ENCODE measurements at places on chromosomes 2 and 18.

DNA sequence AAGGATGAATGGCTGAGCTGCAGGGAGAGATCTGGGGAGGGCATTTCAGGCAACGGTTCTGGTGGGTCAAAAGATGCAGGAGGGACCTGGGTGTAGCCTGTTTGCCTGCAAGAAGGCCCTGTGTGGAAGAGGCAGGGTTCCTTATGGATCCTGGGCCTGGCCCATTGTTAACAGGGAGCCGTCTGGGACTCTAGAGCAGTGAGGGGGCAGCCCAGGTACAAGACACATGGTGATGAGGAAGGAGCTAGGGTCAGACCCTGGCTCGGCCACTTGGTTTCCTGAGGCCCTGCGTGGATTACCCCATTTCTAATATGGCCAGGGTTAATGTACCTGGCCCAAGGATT is 124.9 kb downstream of the GLI2 start:
- no peak for DNase-seq

DNA sequence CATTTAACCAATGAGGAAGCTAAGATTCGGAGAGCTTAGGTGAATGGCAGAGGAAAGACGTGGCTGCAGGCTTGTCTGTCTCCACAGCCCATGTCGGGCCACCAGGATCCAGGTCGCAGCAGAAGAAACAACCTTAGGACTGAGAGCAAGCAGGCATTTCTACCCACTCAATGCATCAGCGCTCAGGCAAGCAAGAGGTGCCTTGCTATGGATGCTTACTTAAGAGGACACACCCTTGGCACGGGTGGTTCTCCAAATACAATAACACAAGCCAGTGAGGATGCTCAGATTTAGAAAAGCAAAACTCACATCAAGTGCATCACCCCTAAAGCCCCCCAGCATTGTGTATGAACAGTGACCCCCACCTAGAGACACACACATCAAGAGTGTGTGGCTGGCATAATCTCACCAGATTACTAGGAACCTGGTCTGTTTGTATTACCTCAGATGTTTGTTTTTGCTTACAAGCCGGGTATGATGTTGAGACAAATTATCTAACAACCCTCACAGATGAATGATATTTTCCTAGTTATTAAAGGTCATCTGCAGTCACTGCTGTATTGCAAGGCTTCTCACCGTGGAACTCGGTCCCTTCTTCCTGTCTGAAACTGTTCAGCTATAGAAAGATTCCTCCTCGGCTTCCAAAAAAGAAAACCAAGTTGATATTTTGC is 34.2 kb upstream of the NPAS2 start:
- no peak for DNase-seq

- DNase-seq = no peak
Observed at GRCh38 chr18:2907550-2908135, 60.8 kb downstream of the EMILIN2 start.

- no peak for DNase-seq
Observed at GRCh38 chr18:328928-329327, 61.1 kb upstream of the THOC1 start.

GRCh38 chr2:194700726-194701125 is 956.3 kb upstream of the SLC39A10 start:
- no peak for DNase-seq

DNA sequence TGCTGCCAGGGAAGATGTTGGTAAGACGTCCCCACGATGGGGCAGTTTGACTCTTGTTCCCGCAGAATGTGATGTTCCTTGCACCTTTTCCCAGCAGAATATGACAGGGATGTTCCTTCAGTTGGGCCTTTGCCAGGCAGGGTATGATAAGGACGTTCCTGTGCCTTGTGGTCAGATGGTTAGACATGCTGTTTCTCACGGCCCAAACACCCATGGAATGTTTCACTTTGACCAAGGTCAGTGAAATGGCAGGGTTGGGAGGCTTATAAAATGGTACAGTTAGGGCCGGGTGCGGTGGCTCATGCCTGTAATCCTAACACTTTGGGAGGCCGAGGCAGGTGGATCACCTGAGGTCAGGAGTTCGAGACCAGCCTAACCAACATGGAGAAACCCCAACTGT is 40.3 kb upstream of the YPEL5 start:
- no peak for DNase-seq

All from NAMALWA (cell line).